ENCODE measurements at places on chromosomes 2 and 18.

- no peak for DNase-seq
These were observed 23.2 kb upstream of the EFR3B start for GRCh38 chr2:25018681-25019080.

- no peak for DNase-seq
These were observed 391.2 kb downstream of the PTPRM start for GRCh38 chr18:7958081-7958896.

DNA sequence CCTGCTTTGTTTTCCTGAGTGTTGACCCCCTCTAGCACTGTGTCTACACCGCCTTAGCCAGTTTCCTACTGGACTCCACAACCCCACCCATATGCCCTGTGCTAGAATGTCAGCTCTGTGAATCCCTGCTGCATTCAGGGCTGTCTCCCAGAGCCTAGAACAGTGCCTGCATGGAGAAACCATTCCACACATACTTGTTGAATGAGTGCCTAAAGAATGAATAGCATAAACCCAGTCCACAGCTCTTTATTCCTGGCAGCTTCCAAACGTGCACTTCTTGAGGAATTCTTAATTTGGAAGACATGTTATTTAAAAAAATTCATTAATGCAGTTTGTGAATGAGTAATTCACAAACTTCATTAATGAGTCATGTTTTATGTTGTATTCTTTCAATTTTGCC is 6.5 kb upstream of the NAPG start:
- DNase-seq: no peak

GRCh38 chr2:86417961-86418360 is 23.2 kb upstream of the KDM3A start:
- no peak for DNase-seq

- no peak for DNase-seq
These were observed 227.5 kb downstream of the ANKRD30B start for GRCh38 chr18:14975431-14975830.

GRCh38 chr2:174985614-174986013 is 19.6 kb downstream of the CHN1 start:
- DNase-seq: no peak

- DNase-seq: peak; percentile 86
These were observed 128.6 kb upstream of the NYAP2 start for GRCh38 chr2:225270861-225271260.

GRCh38 chr18:3593904-3594759 is 144.2 kb downstream of the TGIF1 start:
- DNase-seq: peak; percentile 89

GRCh38 chr18:9952633-9953416 is 39.0 kb downstream of the VAPA start:
- DNase-seq: no peak

GRCh38 chr2:69689466-69689865 is 45.9 kb upstream of the AAK1 start:
- no peak for DNase-seq

All from NCI-H446 treated with DMSO at 0.1 percent for 48 hours (cell line).